CD4-positive, alpha-beta T cell treated with Interferon alpha-2 for 1 hour (primary cell): ENCODE measurements at places on chromosomes 4 and X.

DNA sequence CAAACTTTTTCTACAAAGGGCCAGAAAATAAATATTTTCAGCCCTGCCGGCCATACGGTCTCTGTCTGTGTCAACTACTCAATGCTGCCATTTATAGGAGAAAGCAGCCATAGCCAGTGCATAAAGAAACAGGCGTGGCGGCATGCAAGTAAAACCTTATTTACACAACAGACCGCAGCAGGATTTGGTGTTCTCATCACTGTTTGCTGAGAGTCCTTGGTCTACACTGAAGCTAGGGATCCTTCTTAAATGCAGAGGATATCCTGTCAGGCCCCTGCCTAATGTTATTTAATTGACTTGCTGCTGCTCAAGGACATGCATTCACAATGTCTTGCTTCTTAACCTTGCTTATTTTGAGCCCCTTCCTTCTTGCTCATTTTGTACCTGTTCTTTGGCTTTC, 54.7 kb downstream of the CPE start:
- no peak for DNase-seq

DNA sequence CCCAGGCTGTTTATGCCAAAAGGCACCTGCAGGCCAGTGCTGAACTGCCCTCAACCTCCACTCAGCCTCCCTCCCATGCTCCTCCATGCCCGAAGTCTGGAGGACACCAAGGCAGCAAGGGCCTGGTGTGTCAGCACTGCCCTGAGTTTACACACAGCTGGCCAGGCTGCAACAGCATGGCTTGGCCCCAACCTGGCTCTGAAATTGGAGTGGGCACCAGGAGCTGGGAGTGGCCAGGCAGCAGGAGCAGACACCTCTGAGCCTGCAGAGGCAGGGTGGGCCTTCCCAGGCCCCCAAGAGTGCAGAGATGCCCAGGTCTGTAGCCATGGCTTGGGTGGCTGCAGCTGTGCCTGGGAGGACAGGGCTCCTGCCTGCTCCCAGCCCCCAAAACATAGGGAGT, 571.2 kb upstream of the ACTRT1 start:
- DNase-seq = no peak

- no peak for DNase-seq
These were observed 57.6 kb downstream of the RFC1 start for GRCh38 chr4:39308611-39309010.

GRCh38 chr4:82706349-82707000, 92.1 kb downstream of the SCD5 start:
- no peak for DNase-seq

DNA sequence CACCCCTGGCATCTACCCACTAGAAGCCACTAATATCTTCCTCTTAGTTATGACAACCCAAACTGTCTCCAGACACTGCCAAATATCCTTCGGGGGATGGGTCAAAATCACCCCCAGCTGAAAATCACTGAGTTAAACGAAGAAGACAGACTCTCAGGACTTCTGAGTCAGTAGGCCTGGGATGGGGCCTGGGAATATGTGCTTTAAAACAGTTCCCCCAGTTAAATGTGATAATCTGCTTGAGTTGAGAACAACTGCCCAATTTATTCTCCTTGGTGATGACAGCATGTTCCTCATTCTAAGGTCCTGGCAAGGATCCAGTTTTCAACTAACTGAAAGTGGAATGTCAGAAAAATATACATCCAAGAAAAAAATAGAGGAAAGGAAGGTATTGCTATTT, 52.4 kb downstream of the CBLL2 start:
- no peak for DNase-seq

- DNase-seq = no peak
These were observed 600 bp downstream of the RADX start for GRCh38 chrX:106612393-106612763.

- DNase-seq = no peak
These were observed 549.5 kb upstream of the CPEB2 start for GRCh38 chr4:14452764-14453163.

DNA sequence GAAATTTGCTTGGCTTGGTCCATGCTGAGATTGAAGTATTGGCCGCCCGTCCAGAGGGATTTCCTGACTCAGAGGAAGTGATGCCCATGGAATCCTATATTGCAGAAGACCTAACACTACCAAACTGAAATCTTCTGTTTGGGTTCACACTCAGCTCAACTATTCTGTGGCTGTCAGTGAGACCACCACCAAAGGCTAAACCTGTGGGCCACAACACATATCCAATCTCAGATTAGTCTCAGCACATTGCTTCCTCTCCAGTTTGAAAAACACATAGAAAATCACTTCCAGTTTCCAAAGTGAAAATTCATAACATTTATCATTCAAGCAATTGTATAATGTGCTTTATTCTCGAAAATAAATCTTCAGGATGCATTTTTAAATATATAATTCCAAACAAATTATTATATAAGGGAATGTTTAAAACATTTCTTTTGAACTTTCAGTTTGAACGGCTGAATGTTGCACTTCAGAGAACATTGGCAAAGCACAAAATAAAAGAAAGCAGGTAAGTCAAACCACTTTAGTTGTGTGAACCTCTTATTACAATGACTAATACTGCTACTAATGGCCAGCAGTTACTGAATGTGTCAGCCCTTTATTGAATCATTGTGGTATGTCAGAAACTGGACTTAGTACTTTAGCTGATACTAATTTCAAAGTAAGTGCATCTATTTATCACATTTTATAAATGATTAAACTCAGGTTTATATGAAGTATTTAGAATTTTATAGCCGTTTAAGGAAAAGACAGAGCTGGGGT, 37.0 kb downstream of the GUCY1A1 start:
- DNase-seq = no peak

DNA sequence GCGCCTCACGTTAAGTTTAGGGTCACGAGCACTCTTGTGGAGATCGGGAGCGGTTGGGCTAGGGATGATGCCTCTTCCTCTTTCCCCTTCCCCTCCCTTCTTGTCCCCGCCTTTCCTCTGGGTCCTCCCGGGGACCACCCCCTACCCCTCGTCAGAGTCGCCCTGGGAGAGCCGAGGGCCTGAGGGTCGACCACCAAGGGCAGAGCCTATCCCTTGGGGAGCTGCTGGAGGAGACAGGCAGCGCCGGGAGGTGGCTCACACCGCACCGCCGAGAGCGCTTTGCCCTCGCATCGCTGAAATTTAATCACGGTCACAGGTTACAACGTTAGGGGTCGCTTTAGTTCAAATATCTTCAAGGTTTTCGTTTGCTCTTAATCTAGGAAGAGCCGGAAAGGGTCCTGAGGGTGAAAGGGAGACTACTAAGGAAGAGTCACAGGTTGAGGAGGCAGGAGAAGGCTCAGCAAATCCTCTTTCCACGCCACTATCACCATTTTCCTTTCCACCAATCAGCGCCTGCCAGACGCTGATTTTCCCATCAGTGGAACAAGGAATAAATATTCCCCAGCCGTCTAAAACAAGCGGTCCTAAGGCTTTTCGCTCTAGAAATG, 528 bp upstream of the SNCA start:
- no peak for DNase-seq

DNA sequence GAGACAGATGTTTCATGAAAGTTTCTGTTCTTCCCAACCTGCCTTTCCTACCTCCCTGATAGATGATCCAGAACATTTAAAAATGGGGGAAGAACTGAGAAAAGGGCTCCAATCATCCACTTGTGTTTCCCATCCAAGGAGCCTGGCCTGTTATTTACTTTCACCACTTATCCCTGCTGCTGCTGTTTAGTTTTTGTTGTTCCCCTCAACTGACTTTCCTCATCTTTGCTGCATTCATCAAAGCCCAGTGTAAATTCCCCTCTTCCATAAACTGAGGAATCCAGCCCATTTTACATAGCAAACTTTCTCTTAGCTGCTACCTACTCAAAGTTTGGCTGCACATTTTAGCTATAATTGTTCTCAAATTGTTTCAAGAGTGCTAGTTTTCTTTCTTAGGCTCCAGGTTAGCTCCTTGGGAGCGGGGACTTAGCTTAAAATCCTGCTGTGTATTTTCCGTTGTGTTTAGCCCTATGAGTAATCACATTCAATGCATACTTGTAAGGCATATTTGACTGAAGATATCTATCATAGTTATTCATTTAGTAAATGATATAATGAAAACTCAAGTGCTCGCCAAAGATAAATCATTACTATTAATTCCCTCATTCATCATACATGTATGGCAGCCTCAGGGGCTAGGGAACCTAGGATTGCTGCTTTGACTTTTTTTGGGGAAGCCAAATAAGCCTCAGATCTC, 1.4 kb upstream of the PTPN13 start:
- no peak for DNase-seq

GRCh38 chr4:183430317-183430993, 14.0 kb upstream of the CDKN2AIP start:
- peak; percentile 23 for DNase-seq

DNA sequence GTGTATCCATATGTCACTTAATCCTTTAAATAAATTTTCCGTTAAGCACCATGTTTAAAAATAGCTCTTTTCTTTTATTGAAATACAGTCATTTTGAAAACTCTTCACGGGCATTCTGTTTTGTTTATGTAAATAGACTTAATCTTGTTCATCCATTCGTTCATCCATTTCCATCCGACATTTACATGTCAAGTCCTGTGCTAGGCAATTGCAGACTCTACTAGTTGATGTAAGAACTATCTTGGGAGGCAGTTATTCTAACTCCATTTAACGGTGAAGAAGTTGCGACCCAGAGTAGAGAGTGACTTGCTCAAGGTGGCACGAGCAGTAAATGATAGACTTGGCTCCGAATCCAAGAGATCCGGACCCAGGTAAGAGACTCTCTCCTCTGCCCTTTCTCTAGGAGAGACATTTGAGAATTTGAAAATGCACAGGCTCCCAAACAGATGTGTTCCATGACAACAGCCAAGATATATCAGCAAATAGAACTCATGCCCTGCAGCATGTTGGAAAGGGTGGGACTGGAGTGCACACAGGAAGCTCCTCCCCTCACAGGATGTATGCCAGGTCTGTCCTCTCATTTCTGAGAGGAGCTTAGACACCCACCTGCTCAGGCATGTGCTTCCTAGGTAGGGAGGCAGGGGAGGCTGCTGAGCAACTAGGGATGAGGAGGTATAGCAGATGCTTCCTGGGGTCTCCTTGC, 64.5 kb downstream of the DRD5 start:
- DNase-seq = no peak
